Stimulated activated CD4-positive, alpha-beta T cell treated with anti-CD3 and anti-CD28 coated beads, Interleukin-12 subunit alpha, Interleukin-12 subunit beta, amount 100 ng/mL, for 48 hours (primary cell): ENCODE measurements at places on chromosomes 16 and 17.
A peak's percentile ranks its signal among the peaks of the same experiment; 100 is the strongest.

DNA sequence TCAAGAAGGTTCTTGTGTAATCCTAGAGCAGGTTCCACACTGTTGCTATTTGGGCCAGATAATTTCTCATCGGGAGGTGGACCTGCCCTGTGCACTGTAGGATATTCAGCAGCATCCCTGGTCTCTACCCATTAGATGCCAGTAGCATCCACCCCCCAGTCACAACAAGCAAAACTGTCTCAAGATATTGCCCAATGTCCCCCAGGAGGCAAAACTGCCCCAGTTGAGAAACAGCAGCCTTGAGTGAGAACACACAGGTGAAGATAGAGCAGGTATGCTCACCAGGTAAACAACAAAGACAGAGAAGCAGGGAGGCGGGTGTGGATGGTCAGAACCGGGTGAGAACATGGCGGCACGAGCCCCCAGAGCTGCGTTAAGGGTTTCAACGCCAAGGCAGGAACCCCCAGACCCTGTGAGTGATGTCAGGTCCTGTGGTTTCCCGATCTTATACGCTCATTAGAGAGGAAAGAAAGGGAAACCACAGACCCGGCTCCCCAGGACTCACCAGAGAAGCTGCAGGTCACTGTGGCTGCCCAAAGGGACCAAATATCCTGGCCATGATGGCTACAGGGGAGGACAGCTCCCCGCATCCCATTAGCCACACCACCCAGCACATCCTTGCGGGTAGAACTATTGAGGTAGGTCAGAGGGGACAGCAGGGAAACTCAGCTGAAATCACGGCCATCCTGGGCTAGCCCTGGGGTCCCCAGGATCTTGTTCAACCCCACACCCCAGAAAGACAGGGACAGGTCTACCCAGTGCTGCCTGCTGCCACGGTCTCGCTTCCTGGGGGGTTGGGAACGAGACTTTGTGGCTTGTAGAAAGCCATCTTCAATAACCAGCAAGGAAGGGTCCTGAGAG lies 21.2 kb downstream of the CDC42EP4 start:
- no peak for DNase-seq

DNA sequence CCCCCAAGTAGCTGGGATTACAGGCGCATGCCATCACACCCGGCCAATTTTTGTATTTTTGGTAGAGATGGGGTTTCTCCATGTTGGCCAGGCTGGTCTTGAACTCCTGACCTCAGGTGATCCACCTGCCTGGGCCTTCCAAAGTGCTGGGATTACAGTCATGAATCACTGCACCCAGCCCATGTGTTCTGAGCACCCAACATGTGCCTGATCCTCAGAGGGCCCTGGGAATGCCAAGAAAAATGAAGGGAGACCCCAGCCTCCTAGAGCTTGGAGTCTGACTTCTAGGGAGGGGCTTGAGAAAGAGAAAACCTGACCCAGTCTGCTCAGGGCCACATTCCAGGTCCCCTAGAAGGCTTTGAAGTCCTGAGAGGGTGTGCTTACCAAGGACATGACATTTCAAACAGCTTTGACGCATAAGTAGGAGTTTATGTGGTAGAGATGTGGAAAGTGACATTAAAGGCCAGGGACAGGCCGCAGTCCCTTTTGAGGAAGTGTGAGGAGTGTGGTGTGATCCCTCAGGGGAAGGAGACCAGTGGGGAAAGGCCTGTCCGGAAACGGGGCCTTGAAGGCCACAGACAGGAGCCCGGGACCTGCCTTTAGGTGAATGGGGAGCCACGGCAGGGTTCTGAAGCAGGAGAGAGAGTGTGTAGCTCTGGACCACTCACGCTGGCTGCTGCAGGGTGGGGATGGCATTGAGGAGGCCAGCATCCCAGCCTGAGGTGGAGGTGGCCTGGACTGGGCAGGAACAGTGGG lies 1.1 kb upstream of the CCL22 start:
- no peak for DNase-seq

DNA sequence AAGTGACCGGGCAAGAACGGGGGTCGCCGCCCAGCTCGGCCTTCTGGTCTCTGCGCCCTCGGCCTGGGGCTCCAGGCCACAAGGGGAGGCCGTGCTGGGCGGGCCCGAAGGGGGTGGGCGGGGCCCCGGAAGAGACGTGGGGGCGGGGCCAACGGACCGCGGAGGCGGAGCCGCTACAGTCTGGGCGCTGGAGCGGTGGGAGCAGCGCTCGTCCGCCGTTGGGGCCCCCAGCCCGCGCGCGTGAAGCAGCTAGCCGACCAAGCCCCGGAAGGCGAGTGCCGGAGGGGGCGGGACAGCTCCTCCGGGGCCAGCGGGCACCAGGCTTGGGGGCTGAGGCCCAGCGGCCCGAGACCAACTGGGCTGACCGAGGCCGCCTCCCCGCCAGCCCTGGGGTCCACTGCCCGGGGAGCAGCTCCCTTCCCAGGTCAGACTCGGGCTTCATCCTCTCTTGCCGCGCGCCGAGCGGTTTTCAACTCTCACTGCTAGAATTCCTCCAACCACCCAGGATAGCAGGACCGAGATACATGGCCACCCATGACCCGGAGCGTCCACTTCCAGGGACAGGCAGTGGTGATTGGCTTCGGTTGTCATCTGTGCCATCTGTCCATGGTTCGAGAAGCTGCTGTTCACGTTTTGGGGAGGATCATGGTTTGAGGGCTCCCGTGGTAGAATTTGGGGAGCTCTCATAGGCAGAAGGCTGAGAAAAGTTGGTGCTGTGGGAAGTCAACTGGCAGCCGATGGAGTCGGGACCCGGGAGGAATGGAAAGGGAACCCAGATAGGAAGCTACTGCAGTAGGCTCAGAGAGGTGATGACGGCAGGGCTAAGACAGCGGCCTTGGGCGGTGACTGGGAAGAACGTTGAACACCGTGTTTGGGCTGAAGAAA lies 44.6 kb upstream of the LCMT1 start:
- DNase-seq: peak; percentile 80

GRCh38 chr16:86042393-86042792 lies 143.4 kb downstream of the IRF8 start:
- DNase-seq: no peak

GRCh38 chr16:12082226-12082887 lies 105.8 kb downstream of the SNX29 start:
- no peak for DNase-seq

- DNase-seq: peak; percentile 99
Measured at GRCh38 chr17:8119581-8120519, 1.5 kb upstream of the ALOXE3 start.

DNA sequence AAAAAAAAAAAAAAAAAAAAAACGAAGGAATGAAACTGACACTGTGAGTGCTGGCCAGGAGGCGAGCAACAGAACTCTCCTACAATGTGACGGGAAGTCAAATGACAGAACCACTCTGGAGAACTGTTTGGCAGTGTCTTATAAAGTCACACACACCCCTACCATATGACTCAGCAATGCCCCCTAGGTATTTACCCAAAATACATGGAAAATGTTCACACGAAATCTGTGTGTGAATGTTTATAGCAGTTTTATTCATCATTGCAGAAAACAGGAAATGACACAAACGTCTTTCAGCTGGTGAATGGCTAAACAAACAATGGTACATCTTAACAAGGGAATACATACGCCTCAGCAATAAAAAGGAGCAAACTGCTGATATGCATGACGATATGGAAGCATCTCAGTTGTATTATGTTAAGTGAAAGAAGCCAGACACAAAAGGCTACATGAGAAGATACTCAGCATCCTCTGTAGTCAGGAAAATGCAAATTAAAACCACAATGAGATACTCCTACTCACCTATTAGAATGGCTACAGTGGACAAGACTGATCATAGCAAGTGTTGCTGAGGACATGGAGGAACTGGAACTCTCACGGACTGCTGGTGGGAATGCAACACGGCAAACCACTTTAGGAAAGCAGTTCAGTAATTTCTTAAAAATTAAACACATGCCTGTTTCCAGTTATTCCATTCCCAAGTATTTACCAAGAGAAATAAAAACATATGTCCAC lies 74.7 kb downstream of the TBC1D16 start:
- DNase-seq: no peak

DNA sequence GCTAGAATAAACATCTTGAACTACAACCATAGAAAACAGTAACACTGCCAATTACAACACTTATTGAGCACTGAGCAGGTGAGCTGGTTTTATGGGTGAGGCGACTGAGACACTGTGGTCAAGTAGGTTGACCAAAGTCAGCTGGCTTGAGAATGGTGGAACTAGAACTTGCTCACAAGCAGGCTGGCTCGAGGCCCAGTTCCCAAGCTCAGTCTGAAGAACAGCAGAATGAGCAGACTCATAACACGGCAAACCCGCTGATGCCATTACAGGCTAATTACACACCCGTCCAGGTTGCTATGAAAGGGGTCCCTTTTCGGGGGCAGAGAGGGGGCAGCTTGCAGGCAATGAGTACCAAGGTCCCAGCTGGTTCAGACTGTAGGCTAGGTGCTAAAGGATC lies 6.5 kb downstream of the ZZEF1 start:
- DNase-seq: no peak

DNA sequence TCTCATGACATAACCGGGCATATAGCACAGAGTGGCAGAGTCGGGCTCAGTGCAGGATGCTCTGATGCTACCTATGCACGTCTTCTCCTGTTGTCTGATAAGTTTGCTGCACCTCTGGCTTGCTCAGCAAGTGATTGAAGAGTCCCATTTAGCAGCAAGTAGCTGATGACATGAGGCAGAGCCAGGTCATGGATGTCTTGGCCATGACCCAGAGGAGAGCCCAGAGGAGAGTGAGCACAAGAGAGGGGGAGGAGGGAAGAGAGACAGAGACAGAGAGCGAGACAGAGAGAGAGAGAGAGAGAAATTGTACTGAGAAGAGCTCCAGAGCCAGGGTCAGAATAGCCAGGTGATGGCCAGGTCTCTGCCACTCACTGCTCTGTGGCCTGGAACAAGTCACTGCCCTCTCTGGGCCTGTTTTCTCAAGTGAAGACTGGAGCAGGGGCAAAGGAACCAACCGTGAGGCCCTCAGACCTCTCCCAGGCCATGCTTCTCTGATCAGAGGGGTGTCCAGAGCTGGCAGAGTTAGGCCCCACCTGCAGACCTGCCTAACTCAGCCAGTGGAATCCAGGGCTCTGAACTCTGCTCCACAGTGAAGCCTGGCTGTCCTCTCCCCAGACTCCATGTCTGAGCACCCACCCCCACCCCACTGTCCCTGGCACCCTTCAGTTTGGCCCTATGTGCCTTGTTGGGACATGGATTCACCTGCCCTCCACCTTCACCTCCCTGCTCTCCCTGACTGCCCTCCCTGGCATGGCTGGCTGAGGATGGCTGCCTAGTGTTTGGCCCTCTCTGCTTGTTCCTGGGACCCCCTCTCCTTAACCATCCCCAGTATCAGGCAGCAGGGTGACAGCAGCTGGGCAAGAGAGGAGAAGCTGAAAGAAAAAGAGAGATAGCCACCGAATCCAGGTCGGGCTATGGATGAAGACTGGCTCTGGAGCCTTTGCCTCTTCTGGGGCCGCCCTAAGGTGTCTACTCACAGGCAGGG lies 4.3 kb upstream of the KRT35 start:
- DNase-seq: no peak

GRCh38 chr16:83268169-83268568 lies 539.6 kb upstream of the HSBP1 start:
- DNase-seq: no peak

DNA sequence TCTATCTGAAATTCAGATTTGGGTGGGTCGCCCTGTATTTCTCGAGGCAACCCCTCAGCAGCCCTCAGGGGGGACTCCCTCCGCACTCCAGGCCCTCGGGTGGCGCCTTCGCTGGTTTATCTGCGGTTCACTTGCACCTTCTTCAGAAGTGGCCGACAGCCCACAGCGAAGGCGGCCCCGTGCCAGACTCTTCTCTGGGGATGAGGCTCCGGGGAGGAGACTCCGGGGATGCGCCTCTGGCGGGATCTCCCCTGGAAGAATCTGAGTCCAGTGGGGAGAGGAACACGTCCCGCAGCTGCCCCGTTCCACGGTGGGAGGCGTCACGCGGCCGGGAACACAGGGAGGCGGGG lies 63.9 kb upstream of the DNAJA2 start:
- no peak for DNase-seq

- DNase-seq: no peak
Measured at GRCh38 chr17:15930426-15930825, 14.5 kb upstream of the ADORA2B start.

GRCh38 chr16:27273670-27274423 lies 5.3 kb upstream of the NSMCE1 start:
- no peak for DNase-seq

DNA sequence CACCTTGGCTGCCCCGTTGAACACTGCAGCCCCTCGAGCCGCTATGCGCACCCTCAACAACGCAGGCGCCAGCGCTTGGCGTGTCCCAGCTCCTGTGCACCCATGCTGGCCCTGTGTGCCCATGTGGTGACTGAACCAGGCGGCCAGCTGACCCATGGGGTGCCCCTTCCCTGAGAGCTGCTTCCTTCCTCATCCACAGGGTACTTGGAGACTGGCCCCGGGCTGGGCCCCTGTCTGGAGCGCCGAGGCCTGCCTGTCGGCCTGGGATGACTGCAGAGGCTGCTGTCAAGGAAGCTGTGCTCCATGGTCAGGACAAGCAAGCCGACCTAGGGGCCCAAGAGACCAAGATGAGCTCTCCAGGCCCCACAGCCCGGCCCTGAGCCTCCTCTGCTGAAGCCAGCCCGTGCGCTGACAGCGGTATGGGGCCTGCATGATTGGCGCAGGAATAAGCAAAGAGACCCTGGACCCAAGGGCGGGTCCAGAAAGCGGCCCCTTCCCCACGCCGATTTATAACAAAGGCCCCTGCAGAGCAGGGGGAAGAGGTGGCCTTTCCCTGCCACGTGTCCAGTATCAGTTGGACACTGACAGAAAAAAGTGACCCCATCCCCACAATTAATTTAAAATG lies 21.6 kb upstream of the BAHCC1 start:
- no peak for DNase-seq

- DNase-seq: no peak
Measured at GRCh38 chr17:17929655-17930380, 42.4 kb downstream of the TOM1L2 start.
